ENCODE measurements at places on chromosomes 12 and 14.

GRCh38 chr14:100714258-100714892 lies 12.3 kb upstream of the DLK1 start:
- DNase-seq, result no peak

DNA sequence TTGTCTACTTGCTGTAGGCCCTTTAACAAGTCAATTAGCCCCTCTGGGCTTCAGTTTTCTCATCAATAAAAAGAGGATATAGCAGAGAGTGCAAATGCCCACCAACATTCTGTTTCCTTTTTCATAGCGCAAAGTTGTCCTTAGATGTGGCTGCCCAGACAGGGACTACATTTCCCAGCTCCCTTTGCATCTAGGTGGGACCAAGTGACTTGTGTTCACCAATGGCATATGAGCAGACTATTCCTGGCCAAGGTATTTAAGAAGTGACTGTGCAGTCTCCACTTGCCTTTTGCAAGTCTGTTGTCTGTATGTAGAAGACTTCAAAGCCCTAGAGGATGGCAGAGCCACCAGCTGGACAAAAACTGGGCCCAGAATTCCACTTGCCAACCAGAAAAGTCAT lies 59.7 kb downstream of the DAO start:
- no peak for DNase-seq

DNA sequence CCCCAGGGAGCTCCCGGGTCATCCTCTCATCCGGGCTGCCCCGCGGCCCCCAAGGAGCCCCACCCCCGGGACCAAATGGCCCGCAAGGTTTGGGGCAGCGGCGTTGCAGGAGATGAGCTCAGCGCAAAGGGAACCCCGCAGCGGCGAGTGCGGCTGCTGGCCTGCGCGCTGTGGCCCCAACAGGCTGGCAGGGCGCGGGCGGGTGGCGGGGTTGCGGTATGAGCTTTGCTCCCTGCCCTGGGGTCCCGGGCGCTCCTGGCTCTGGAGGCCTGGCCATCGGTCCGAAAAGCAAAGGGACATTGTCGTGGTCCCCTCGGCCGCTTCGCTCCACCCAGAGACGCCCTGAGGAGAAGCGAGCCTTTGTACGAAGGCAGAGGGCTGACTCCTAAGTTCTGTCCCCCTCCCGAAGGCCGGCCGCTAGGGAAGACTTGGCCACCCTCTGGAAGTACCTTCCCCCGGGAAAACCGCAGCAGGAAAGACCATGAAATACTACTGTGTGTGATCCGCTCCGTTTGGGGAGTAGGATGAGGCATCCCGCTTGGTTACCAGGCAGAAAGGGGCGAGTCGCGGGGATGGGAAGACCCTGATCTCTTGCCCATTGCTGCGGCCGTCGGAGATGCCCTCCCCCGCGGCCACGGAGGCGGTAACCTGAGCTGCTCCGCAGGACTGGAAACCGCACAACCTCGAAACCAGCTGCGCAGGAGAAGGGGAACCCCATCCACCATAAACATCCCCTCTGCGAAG lies 620 bp upstream of the NID2 start:
- no peak for DNase-seq

DNA sequence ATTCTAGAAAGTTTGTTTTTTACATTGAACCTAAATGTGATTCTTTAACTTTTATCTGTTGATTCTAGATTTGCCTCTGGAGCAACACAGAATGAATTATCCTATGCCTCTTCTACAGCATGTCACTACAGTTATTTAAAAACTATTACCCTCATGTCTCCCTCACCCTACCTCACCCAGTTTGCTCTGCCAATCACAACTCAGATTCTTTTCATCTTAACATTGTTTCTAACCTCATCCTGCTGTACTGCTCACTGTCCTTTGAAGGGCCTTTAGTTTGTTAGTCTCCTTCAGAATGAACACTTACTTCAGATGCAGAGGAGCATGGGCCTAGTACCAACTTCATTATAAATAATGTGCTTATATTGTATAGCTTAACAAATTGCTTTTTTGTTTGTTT lies 21.5 kb downstream of the YLPM1 start:
- no peak for DNase-seq

GRCh38 chr14:91115986-91116770 lies 2.3 kb downstream of the DGLUCY start:
- DNase-seq, result no peak

GRCh38 chr14:49898485-49898884 lies 5.6 kb downstream of the ARF6 start:
- DNase-seq, result no peak

DNA sequence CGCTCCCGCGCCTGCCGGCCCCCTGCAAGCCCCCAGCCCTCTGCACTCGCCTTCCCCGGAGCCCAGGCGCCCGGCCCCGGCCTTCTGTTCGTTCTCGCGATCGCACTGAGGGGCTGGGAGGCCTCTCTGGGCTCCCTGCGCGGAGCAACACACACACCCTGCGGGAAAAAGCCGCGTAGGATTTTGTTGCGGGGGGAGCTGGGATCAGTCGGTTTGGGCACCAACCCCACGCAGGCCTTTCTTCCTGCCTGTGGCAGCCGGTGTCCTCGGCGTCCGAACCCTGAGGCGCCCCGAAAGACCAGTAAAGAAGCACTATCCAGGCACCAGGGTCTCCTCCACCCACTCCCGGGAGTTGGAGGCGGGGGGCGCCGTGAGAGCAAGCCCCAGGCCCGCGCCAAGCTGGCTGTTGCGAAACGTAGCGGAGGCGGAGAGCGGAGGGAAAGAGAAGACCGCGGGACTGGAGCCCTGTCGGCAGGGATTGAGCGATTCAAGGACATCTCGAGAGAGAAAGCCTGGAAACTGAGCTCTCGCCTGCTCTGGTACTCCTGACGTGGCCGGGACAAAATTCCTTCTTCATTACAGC lies 1.9 kb upstream of the HOXC5 start:
- no peak for DNase-seq

GRCh38 chr12:62251609-62251958 lies 8.6 kb upstream of the USP15 start:
- no peak for DNase-seq

DNA sequence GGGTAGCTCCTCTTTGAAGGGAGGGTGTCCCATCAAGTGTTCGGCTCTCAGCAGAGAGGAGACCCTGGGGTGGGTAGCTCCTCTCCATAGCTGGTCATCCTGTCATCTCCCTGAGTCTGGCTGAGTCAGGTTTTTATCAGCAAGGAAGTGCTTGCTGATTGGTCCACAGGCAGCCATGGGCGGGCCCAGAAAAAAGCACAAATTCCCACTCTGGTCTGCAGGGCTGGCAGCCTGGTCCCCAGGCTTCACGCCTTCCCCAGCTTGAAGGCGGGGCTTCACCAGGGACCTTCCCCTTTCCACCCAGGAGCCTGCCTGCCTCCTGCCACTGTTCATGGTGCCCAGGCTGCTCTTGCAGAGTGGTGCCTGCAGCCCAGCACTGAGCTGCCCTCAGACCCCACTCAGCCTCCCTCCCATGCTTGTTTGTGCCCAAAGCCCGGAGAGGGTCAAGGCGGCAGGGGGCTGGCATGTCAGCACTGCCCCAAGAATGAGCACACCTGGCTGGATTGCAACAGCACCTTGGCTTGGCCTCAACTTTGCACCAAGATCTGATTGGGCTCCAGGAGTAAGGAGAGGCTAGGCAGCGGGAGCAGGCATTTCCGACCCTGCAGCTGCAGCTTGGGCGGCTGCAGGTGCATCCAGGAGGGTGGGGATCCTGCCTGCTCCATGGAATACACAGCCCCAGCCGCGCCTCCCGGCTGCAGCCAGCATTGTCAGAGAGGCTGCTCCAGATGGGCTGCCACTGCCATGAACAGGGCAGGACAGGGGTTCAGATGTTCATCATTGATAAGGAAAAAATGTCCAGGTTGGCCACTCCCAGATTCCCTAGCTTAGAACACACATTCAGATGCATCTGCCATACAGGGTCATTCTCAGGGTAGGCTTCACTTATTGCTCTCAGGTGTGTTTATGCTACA lies 22.0 kb upstream of the WDR89 start:
- no peak for DNase-seq

DNA sequence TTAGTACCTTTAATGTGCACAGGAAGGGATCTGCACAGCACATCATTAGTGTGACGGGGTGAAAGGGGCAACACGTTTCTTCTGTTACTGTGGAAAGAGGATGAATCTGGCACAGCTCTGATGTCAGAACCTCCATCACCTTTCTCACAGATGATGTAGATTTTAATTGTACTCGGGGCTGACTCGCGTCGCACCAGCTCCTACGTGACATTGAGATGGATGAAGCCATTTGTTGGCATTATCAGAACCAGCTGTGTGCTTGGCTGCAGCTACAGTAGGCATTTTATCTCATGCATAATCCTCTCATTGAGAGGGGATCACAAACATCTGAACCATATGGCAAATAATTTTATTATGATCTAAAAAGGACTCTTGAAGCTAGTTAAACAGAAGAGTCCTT lies 173.6 kb downstream of the PDZRN4 start:
- no peak for DNase-seq

DNA sequence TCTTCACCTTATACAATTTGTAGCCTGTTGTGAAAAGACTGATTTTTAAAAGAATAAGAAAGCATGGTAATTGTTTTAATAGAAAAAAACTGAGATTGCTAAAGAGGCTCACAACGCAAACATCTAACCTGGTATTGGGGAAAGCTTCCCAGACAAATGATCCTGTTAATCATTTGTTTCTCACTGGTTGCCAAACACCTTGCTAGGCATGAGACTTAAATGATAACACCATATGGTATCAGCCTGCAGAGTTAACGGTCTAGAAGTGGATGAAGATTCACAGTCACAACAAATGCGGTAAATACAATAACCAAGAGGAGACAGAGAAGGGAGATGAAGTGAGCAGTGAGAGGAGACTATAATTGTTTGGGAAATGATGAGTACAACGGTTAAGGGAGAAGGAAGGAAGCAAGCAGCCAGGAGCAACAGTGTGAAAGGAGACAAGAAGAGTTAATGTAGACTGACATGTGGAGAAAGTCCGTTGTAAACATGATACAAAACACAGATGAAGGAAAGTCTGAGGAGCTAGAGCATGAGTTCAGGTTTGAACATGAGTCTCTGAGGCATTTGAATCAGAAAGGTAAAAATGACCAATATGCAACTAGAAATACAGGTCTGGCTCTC lies 19.8 kb downstream of the GXYLT1 start:
- DNase-seq, result no peak

GRCh38 chr12:85016413-85016812 lies 19.7 kb downstream of the TSPAN19 start:
- DNase-seq, result no peak

DNA sequence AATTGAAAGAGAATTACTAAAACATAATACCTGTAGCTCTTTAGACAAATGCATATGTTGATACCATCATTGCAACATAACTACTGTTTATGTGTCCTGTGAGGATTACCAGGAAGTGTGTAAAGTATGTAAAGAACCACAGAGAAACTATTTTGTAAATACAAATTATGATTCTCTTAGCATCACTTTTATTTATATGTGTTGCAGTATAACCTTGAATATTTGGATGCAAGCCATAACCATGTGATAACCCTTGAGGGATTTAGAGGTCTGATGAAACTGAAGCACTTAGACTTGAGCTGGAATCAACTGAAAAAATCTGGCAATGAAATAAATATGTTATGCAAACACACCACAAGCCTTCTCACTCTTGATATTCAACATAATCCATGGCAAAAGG lies 77.5 kb downstream of the LRRC9 start:
- no peak for DNase-seq

DNA sequence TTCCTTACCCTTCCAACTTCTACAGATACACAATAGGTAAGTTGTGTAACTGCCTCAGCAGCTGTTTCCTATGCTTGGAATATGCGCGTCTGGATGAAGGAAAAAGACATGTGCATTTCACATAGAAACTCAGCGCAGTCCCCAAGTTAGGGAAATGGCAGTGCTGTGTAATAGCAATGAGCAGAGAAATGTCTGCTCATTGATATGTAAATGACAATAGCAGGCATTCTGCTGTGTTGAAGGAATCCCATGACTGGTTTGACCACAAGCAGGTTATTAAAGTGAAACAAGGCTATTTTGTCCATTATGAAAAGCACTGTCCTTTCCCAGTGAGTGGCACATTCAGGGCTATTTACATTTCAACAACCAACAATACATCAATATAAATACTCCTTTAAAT lies 106.6 kb downstream of the BTG1 start:
- DNase-seq, result no peak

DNA sequence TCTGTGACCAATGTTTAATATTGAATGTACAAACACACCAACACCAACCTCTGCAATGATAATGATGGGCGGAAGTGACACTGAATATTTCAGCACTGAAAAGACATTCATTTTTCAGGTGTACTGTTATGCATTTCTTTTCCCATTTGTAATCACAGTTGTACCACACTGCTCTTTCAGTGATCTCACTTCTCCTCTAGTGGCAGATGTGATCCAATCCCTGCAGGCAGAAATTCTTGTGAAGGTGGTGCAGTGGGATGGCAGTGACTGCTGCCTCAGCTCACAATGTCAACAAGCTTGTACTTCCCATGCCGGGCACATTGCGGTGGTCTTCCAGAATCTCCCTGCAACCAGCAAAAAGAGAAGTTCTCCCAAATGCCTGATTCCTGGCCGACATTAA lies 23.0 kb upstream of the ERGIC2 start:
- no peak for DNase-seq

Measured in glomerular endothelial cell (primary cell).